ENCODE measurements at places on chromosomes 1 and 21. TPM values are rescaled to one million over a fixed set of nuclear protein-coding genes. Genes with fewer than 3 reads are reported as not detected.

IGFN1 gene
- total RNA-seq, result 0.26 TPM

GPR157 gene
- total RNA-seq, result 1.9 TPM

ALPL gene
- total RNA-seq, result 138 TPM

TMCC2 gene
- 2.8 TPM for total RNA-seq

IFT25 gene
- total RNA-seq, result 46.4 TPM

CXADR gene
- total RNA-seq, result not detected

DNA sequence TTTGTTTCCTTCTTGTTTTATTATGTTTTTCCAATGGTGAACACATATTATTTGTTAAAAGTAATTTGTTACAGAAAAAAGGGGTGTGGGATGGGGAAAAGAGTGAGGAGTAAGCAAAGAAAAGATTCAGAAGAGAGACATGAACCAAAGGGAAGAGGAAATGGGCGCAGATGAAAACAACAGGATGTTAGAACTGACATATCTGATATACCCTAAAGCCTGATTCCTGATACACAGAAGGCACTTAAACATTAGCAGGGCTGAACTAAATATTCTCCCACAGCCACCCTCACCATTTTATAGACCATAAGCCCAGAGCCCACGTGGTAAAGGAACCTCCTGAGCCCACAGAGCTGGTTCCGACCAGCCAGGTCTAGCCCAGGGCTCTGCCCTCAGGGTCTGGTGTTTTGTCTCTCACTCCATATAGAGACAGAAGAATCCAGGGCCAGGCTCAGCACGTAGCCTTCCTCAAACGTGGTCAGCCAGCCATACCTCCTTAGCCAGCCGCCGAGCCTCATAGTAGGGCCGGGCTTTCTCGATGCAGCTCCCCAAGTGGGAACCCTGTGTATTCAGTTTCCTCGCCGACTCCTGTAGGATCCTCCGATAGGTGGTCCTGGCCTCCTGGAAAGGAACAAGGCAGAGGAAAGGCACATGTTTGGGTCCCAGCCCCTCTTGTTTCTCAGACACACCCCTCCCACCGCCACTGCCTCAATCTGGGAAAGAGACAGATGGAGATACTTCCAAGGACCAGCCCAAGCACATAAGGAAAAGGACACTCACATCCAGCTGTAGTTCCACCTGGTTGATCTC is 9.5 kb downstream of the SH3BP5L start:
- DNase-seq, result no peak

DNA sequence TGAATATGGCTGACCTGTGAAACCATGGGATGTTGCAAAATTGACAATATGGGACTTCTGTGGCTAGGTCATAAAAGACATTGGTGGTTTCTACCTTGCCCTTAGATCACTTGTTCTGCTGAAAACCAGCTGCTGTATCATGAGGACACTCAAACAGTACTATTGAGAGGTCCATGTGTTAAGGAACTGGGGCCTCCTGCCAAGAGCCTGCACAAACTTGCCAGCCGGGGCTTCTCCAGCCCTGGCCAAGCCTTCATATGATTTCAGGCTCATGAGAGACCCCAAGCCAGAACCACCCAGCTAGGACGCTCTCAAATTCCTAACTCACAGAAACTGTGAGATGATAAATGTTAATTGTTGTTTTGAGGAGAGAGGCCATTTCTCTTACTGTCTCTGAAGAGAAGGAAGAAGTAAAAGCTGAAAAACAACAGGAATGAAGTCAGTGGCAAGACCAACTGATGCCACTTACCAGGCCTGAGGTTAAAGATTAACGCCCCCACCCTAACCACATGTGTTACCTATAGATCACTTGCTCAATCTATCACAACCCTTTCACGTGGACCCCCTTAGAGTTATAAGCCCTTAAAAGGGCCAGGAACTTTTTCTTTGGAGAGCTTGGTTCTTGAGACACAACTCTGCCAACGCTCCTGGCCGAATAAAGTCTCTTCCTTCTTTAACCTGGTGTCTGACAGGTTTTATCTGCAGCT is 3.9 kb upstream of the PITHD1 start:
- DNase-seq, result no peak

DNA sequence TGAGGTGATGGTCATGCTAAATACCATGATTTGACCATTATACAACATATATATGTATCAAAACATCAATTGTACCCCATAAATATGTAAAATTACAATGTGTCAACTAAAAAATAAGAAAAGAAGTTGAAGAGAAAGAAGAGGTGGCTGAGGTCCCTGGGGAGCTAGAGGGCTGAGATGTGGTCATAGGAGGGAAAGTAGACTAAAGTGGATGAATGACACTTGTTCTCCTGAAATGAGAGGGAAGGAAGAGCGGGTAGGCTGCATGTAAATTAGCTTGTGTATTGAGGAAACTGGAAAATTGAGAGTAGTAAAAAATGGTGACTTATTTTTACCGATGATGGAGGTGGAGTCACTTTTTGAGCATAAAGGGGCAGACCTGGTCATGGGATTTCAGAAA is 117.0 kb downstream of the ST6GALNAC3 start:
- no peak for DNase-seq

DNA sequence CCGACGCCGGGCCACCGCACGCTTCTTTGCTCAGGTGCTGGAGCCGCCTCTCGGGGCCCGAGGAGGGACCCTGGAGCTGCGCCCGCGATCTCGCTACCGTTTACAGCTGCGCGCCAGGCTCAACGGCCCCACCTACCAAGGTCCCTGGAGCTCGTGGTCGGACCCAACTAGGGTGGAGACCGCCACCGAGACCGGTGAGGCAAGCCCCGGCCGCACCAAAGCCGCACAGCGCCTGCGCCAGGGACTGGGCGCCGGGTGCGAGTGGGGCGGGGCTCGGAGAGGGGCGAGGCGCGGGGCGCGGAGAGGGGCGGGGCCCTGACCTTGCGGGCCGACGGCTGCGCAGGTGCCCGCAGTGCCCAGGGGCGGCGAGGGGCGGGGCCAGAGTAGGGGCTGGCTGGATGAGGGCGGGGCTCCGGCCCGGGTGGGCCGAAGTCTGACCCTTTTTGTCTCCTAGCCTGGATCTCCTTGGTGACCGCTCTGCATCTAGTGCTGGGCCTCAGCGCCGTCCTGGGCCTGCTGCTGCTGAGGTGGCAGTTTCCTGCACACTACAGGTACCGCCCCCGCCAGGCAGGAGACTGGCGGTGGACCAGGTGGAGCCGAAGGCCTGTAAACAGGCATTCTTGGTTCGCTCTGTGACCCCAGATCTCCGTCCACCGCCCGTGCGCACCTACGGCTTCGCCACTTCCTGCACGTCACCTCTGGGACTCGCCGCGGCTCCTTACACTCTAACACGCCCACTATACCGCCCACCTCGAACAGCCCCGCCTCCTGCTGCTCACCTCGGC is 9.8 kb upstream of the CDC20 start:
- DNase-seq, result peak; percentile 21

DNA sequence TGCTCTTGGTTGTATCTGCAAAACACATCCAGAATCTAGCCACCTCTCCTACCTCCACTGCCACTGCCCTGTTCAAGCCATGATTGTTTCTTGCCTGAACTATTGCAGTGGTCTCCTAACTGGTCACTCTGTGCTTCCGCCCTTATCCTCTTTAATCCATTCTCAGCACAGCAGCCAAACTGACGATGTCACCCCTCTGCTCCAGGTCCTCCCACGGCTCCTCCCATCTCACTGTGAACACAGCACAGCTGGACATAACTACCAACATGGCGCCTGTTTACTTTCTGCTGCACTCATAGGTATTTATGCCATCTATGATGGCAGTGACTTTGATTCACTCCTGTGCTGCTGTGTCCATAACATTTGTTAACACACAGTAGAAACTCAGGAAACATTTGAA is 406.7 kb downstream of the DISC1 start:
- DNase-seq, result no peak

DNA sequence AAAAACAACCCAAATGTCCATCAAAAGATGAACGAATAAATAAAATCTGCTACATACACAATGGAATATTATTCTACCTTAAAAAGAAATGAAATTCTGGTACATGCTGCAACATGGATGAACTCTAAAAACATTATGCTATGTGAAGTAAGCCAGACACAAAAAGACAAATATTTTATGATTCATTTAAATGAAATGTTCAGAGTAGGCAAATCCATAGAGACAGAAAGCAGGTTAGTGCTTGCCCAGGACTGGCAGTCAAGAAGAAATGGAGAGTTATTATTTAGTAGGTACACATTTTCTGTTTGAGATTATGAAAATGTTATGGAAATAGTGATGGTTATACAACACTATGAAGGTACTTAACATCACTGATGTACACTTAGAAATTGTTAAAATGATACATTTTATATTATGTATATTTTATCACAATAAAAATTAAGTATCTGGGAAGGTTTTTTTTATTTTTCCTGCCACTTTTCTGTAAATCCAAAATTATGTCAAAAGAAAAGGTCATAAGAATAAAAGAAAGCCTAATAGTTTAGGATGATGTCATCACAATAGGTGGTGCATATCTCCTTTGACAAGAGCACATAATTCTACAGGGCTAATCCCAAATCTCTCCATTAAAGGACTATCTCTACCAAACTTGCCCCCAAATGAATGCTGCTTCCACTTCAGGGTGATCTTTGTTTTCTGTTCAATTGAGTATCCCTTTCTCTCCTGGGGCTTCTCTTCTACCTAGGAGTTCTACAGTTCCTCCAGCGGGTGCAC is 40.2 kb upstream of the FCER1A start:
- DNase-seq, result no peak

DNA sequence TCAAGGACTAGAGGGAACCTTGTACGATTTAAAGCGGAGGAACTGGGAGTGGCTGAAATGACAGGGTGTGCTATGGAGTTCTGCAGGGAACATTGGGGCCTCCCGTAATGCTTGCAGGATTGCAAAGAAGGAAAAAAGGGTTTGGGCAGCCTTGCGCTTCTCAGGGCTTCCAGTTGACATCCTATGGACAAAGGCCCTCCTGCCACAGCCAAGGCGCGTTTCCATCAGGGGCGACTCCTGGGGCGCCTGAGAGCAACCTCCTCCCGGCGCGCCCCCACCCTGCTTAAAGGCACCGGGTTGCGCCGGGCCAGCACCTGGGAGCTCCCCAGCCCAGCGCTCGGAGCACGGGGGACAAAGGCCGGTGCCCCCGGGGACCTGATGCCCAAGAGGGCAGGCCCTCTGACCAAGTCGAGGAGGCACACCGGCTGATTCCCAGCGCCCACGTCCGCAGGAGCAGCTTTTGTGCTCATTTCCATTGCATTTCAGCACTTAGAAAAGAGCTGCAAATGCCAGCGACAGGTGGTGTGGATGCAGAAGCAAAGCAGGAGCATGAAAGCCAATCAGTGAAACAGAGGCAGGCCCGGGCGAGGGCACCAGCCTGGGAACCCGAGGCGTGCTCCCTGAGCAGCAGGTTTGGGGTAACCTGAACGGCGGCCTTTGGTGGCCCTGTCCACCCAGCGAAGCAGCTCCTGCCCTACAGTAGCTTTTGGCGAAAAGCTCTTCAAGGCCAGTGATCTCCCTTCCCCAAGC is 17.6 kb upstream of the RNF187 start:
- DNase-seq, result no peak

- DNase-seq, result no peak
These were observed 121.1 kb upstream of the ST6GALNAC5 start for GRCh38 chr1:76746206-76746605.

DNA sequence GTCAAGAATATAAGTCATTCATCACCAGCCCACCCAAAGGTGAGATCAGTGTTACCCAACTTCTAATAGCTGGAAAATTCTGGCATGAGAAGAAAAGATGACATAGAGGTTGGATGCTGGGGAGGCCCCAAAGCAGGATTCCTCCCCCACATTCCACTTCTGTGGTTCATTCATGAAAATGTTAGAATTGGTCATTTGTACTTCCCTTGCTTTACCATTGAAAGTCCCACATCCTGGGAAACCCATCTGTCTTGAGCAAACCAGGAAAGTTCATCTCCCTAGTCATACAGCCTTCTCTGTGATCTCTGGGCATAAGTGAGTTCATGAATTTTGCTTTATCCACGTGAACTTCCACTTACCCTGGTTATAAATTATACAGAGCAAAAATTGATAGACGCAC is 66.8 kb downstream of the SERINC2 start:
- no peak for DNase-seq

DNA sequence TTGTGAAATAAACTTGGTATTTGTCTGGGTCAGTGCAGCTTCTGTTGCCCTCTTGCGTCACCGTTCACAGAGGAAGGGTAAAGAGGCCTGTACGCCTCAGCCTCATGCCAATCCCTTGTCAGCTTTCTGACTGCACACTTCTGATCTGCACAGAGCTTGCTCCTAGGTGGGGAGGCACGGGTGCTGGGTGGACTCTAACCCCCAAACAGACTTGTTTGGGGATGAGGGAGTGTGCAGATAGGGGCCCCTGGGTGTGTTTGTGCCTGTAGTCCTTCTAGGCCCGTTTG is 803 bp upstream of the B4GALT2 start:
- DNase-seq, result no peak

DNA sequence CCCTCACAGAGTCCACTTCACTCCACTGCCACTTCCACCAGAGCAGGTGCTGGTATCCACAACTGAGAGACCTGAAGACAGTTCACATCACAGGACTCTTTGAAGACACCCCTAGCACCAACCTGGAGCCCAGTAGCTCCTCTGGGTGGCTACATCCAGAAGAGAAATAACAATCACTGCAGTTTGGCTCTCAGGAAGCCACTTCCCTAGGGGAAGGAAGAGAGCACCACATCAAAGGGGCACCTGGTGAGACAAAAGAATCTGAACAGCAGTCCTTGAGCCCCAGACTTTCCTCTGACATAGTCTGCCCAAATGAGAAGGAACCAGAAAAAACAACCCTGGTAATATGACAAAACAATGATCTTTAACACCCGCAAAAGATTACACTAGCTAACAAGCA is 113.2 kb downstream of the TENT5C start:
- no peak for DNase-seq

DNA sequence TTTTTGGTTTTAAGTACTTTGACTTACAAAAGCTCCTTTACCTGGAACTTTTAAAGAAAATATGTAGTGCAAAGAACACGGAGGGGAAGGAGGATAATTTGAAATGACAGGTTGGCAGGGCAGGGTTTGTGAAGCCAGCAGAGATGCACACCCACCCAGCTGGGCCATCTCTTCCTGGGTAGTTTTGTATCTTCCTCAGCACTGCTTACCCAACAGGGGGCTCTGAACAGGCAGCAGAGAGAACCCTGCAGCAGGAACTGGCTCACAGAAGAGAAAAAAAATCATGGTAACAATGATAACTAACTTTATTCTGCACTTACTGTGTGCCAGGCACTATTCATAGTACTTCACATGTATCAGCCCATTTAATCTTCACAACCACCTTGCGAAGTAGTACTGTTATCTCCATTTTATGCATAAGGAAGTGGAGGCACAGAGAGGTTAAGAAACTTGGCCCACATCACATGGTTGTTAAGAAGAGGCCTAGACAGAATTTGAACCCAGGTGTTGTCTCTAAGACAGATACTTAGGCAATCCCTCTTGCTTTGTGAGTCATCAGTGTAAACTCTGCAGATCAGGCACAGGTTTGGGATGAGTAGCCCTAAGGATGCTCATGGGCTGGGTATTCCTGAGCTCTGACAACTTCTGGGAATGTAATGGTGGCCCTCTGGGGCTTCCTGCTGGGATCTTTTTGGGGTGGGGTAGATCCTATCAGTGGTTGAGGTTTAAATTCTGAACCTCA is 60.8 kb downstream of the ELK4 start:
- no peak for DNase-seq

GRCh38 chr1:202189001-202189790 is 4.4 kb upstream of the LGR6 start:
- DNase-seq, result peak; percentile 35

- peak; percentile 51 for DNase-seq
These were observed 42.5 kb upstream of the TMEM125 start for GRCh38 chr1:43227143-43227764.

- no peak for DNase-seq
These were observed 146.9 kb upstream of the C1orf174 start for GRCh38 chr1:4046836-4047461.
